ENCODE measurements at places on chromosomes 1 and 21.

DNA sequence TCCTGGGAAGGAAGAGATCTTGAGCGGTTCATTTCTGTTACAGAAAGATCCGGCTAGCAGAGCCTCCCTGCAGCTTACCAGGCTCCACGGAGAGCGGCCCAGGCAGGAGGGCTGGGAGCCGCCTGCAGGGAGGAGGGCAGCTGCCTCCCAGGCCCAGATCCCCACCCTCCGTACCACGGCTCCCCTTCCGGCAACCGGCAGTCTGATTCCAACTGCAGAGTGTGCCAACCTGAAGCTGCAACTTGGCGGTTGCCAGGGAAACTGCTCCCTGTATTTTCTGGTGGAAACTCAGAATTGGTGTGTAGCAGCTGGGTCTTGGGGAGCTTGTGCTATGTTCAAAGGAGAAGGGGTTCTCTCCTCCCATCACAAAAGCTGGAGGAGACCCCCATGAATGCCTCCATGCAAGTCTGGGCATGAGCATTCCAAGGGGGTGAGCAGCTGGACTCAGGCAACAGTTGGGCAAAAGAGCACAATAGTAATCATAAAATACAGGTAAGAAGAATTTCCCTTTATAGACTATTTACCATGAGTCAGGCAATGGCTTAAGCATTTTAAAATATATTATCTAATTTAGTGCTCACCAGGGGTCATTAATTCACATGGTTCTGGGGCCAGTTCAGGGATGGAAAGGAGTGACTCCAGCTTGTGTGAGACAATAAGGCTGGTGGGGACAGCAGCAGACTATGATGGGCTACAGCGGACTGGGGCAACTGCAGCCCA is 46.1 kb upstream of the KAZN start:
- DNase-seq = no peak

GRCh38 chr1:5896706-5897660 is 95.2 kb downstream of the NPHP4 start:
- DNase-seq = no peak

DNA sequence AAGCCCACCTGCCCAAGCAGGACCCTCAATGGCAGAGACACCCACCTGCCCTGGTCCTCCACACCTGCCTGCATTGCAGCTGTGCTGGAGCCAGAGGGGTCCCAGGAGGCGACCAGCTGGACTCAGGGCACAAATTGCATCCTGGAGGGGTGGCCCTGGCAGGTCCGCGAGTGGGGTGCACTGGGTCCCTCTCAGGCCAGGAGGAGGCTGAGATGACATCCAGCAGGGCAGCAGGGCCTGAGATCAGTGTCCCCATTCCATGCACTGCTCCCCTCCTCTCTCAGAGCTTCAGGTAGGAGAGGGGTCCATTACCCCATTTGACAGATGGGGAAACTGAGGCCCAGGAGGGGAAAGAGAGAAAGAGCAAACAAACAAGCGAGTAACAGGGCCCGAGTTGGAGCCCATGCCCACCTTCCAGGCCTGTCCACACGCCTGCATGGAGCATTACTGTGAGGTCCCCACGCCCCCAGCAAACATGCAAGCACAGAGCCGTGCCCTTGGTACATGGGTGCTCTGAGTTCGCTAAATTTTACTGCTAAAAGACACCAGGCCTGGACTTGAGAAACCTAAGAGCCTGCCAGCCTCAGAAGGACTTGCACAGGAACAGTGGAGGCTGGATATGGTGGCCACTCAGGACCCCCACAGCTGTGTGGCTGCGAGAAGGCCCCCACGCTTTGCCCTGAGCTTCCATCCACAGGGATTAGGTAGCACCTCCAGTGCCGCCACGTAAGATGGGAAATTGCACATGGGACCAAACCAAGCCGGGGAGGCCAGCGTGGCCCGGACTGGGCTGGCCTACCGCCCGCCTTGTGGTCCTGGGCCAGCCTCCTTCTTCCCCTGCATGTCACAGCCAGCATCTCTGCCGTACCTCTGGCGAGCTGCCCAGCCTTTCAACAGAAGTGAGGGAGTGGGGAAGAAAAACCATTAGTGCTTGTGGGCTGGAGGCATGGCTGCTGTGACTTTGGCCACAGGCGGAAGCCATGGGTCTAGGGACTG is 7.4 kb downstream of the WNT3A start:
- DNase-seq = no peak

DNA sequence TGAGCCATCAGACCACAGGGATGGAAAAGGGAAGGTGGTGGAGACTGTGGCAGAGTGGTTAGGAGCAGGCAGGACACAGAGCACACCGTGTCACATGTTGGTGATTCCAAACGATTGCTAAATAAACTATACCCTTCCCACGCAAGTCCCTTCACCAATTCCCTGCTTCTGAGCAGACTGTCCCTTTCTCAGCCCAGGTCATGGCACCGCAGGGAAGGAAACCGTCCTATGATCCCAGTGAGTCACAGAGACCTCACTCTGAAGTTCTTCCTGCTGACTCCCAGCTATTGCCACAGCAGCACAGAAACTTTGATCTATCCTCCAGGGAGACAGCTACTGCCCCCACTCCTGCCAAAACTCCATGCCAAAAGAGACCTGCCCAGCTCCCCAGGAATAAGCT is 19.2 kb downstream of the RIMS3 start:
- DNase-seq = no peak

GRCh38 chr1:107990606-107991005 is 25.6 kb upstream of the VAV3 start:
- no peak for DNase-seq

DNA sequence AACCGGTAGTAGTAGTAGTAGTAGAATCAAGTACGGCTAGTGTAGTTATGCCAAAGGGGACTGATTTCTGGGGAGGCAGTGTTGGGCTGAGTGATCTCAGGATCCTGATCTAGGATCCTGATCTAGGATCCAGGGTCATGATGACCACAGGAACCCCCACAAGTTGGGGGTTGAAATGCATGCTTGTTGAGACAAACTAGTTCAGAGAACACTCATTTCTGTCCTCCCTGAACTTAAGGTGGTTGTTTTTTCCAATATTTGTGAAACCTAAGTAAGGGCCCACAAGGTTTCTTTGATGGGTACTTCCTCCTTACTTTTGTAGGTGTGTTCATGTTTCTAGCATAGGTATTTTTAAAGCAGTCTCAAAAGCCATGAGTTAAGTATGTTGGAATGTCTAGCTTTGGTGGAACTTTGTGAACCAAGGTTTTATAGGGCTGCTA is 33.9 kb upstream of the PDC start:
- no peak for DNase-seq

DNA sequence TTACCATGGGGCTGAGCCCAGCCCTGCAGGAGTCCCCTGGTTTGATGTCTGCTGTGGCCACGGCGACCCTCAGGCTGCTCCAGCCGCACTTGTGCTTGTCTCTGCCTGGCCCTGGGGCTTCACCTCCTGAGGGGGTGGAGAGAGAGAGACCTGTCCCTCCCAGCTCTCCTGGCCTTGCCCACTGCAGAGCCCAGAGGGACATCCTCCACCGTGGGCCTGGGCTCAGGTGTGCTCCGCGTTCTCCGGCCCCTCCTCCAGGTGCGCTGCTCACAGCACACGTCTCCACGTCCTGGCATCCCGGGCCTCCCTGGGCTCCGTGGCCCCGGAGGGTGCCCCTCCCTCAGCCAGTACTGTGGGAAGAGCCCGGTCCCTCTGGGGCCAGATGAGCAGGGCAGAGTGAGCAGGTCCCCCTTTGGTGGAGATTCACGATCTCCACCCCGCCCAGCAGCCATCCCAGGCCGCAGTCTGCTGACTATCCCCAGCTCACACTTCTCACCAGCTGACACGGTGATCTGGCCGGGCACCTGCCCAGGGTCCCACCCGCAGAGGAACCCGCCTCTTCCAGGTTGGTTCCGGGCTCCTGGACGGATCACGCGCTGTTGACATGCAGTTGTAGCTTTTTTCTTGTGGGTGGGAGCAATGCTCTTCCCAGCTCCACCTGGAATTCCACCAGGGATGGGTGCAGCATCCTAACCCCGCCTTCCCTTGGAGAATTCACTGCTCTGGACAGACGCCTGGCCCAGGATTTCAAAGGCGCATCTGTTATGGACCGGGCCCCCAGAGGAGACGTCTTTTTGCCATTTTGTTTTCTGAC is 41.8 kb upstream of the POFUT2 start:
- DNase-seq = no peak

DNA sequence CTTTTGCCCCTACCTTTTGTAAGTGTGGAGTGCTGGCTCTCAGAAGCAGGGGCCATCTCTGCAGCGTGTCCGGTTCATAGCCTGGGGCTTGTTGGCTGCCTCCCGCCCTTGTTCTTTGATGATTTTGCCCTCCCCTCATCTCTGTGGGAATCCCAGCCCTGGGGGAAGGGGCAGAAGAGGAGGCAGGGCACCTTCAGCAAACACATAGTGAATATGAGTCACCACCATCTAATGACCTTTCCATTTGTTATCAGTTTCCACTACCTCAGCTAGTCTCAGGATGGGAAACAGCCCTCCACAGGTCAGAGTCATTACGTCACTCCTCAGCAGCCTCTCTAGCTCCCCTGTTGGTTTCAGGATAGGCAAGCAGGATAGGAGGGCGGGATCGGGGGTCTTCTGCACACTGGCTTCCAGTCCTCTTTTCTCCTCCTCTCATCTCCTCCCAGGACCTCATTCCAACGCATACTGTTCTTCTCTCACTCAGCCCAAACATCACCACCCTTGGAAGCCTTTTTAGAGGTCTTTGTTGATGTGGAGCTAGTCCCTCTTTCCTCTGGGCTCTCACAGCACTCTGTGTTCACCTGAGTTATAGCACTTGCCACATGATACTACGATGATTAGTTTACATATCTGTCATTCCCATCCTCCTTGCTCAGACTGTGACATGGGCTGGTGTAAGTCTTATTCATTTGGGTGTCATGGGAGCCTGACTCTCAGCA is 15.8 kb downstream of the GADD45A start:
- peak; percentile 2 for DNase-seq

DNA sequence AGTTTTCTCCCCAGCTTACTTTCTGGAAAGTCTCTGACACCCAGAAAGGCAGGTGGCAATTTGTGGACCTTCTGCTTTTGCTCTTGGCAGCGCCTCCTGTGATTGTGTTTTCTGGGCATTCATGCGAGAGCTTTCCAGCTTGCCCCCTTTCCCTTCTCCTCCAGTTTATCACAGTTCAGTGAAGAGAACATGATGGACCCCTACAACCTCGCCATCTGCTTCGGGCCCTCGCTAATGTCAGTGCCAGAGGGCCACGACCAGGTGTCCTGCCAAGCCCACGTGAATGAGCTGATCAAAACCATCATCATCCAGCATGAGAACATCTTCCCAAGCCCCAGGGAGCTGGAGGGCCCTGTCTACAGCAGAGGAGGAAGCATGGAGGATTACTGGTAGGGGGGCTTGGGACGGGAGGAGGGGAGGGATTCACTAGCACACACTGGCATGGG is 24.3 kb upstream of the IKBKE start:
- no peak for DNase-seq

GRCh38 chr1:208785629-208786028 is 541.4 kb upstream of the PLXNA2 start:
- no peak for DNase-seq

GRCh38 chr1:217052626-217053025 is 329.4 kb upstream of the ESRRG start:
- no peak for DNase-seq

DNA sequence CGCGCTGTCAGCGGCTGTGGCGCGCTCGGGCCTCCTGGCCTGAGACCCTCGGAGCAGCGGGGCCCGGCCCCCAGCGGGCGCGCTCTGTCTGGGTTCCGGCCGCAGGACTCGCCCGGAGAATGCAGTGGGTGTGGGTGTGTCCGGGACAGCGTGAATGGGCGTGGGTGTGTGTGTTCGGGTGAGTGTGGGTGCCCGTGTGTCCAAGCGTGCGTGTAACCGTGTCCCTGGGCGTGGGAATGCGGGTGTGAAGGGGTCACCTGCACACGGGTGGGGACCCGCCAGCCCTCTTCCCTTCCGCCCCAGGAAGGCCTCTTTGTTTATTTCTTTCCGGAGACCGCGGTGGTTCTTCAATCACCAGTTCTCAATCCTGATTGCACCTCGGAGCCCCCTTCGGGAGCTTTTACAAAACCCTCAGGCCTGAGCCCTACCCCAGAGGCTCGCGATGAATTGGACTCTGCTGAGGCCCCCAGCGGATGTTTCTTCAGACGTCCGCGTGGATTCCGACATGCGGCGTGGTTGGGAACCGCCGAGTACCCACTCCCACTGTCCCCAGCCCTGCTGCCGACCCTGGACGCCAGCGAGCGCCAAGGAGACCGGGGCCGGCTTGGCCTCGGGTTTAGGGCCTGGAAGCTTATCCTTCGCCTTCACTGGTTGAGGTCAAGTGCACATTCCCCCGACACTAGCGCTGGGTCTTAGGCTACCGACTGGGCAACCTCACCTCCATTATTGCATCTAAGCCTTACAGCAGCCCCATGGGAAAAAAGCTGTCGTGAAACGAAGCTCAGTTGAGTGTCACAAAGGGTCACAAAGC is 19.3 kb downstream of the SERTAD4 start:
- DNase-seq = no peak

GRCh38 chr21:10639123-10639522 is 117.7 kb downstream of the TPTE start:
- no peak for DNase-seq

- no peak for DNase-seq
Observed at GRCh38 chr1:222459652-222460051, 88.3 kb downstream of the HHIPL2 start.
